ENCODE measurements at places on chromosomes 4 and X.

- DNase-seq = no peak
Observed at GRCh38 chrX:16722481-16722880, 3.1 kb downstream of the SYAP1 start.

- no peak for DNase-seq
Observed at GRCh38 chrX:75625232-75625631, 102.4 kb upstream of the ZDHHC15 start.

GRCh38 chr4:40190465-40190864 lies 6.4 kb upstream of the RHOH start:
- DNase-seq = no peak

DNA sequence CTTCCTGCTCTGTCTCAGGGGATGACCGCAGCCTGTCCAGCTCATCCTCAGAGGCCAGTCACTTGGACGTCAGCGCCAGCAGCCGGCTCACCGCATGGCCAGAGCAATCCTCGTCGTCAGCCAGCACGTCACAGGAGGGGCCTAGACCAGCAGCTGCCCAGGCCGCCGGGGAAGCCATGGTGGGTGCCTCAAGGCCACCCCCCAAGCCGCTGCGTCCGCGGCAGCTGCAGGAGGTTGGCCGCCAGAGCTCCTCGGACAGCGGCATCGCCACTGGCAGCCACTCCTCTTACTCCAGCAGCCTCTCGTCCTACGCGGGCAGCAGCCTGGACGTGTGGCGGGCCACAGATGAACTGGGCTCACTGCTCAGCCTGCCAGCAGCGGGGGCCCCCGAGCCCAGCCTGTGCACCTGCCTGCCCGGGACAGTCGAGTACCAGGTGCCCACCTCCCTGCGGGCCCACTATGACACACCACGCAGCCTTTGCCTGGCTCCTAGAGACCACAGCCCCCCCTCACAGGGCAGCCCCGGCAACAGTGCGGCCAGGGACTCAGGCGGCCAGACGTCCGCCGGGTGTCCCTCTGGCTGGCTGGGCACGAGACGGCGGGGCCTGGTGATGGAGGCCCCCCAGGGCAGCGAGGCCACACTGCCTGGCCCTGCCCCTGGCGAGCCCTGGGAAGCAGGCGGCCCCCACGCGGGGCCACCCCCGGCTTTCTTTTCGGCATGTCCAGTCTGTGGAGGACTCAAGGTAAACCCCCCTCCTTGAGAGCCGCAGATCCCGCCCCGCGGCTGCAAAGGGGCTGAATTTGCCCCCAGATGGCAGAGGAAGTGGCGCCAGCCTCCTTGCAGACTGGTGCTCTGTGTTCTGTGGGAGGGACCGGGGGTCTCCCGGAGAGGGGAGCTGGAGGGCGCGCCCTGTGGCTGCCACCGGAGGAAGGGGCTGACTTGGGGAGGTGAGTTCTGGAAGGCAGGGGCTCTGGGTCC lies 29.9 kb downstream of the DOK7 start:
- DNase-seq = no peak

DNA sequence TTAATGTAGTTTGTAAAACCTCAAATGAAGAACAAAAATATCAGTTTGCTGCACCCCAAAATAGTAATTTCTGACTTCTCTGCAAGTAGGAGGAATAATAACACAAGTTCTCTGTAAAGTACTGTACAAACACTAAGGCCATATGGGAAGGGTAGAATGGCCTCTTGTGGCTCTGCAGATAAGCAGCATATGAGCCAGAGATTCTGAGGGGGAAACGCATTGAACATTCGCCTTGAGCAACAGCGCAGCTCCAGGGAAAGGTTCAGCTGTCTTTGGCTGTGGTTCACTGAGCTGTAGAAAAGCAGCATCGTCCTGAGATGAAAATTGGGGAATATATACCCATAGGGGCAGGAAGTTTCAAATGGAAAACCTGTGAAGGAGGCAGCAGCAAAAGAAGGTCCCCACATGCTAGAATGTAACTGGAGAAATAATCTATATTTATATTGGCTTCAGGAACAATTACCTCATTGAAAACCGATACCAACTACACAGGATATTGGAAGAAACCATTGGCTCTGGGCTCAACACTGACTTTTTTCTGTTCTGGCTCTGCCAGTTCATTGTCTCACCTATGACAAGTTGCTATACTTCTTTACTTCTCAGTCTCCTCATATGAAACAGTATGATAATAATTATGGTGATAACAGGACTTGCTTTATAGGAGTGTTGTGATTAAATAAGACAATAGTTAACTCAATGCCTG lies 357.6 kb upstream of the CPEB2 start:
- no peak for DNase-seq

DNA sequence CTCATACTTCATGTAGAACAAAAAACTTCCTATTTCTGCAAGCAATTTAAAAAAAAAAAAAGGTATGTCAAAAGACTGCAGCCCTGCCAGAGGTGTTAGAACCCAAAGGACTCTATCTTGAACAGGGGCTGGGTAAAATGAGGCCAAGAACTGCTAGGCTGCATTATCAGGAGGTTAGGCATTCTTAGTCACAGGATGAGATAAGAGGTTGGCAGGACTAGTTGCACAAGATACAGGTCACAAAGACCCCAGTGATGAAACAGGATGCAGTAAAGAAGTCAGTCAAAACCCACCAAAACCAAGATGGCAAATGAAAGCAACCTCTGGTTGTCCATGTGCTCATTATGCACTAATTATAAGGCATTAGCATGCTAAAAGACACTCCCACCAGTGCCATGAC lies 104.1 kb downstream of the ANOS1 start:
- no peak for DNase-seq

- DNase-seq = no peak
Observed at GRCh38 chr4:176507845-176508533, 188.2 kb downstream of the SPCS3 start.

GRCh38 chr4:25817059-25817681 lies 45.6 kb downstream of the SEL1L3 start:
- no peak for DNase-seq

- no peak for DNase-seq
Observed at GRCh38 chr4:147639388-147639787, 22.2 kb downstream of the TMEM184C start.

DNA sequence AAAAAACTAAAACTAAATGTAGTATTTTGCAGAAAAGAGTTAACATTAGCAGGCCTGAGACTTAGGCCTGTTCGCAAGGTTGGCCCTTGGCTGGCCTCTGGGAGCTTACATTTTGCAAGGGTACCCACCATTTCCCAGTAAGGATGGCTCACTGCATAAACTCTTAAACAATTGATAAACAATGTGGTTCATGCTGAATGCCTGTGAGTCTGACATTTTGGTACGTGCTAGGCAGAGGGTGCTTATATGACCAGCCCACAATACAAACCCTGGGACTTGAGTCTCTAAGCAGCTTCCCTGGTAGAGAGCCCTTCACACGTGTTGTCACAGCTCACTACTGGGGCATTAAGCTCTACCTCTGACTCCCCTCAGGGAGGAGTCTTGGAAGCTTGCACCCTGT lies 7.4 kb downstream of the PRPS2 start:
- DNase-seq = no peak

- DNase-seq = no peak
Observed at GRCh38 chrX:39527025-39527424, 570.7 kb downstream of the BCOR start.

GRCh38 chr4:160370046-160370445 lies 1267.2 kb downstream of the RAPGEF2 start:
- DNase-seq = no peak

DNA sequence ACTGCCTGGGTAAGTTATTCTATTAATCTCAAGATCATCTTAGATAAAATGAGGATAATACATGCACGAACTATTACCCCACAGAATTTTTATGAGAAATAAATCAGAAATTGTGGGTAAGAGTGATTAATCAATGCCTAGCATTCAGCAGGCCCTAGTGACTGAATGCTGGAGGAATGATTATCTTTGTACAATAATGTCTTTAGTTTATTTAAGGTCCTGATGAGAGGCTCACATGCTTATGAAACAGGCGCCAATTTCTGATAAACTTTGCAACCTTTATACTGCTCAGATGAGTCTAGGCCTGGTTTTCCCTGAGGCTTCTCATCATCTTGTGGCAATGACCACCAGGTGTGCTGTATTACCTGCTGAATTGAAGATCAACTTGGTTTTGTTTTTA lies 27.8 kb upstream of the BMP2K start:
- no peak for DNase-seq

DNA sequence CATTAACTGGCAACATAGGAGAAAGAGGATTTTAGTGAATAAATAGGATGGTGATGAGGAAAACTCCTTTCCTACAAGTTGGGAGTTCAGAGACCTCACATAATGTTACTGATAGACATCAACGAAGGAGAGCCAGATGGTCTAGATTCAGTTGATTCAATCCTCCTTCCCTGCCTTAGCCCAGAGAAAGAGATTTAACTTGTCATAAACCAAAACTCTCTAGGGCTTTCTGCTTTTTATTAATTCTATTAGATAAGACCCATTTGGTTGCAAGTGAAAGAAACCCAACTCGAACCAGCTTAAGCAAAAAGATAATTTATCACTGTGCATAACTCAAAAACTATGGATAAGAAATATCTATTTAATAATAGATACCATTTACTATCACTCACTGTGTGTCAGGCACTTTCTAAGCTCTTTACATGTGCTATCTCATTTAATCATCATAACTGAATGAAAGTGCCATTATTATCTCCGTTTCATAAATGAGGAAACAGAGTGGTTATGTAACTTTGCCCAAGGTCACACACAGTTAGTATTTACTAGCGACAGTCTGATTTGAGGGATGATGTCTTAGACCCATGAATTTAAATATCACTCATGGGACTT lies 4.3 kb upstream of the UNC5C start:
- no peak for DNase-seq

GRCh38 chrX:18410038-18410437 lies 15.4 kb upstream of the CDKL5 start:
- DNase-seq = no peak

- no peak for DNase-seq
Observed at GRCh38 chr4:164252286-164252685, 501.6 kb upstream of the SMIM31 start.

DNA sequence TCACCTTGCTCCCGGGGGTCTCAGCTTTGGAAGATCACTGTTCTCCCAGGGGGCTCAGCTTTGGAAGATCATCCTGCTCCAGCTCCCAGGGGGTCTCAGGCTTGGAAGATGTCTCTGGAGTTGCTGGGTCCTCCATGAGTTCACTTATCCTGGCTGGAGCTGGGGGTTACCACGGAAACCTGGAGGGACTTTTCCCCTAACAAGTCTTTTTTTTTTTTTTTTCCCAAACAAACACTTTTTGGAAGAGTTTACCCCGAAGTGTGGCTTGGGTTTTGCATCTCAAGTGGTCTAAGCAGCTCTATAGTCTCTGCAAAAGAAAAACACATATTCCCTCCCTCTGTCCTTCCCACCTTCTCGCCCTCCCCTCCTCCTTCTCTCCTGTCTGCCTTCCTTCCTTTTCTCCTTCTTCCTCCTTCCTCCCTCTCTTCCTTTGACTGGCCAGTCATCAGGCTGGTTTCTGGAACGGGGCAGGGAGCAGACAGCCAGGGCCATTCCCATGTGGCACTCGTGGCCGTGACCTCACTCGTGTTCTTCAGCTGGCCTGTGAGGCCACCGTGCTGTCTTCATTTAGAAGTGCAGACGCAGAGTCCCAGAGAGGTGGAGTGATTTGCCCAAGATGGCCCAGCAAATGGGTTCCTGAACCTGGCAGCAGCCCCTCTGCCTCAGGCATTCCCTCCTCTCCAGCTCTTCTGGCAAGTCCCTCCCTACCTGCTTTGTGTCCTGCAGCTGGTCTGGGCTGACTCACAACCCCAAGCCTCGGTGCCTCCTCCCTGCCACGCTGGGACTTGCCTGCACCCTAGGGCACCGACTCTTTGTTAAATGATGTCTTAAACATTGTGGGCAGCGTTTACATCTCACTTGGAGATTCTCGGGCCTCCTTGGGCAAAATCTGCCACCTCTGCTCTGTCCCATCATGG lies 25.9 kb upstream of the HMX1 start:
- no peak for DNase-seq

GRCh38 chr4:101199507-101200285 lies 147.6 kb downstream of the PPP3CA start:
- DNase-seq = no peak

DNA sequence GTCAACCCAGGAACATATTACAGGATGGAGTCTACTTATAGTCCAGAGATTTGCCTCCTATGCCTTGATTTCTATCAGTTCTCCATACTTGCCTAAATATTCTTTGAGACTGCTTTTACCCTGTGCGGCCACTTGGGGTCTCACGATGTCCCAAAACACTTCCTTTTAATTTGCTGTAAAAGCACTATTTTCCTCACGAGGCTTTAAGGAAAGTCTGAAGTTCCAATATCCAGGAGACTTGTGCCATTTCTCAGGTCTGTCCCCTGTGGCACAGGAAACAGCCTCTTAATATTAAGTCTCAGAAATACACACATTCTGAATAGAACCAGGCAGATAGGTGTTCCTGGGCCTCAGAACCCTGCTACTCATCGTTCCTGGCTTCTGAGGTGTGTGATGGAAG lies 142.9 kb downstream of the TMEM164 start:
- DNase-seq = peak; percentile 15

DNA sequence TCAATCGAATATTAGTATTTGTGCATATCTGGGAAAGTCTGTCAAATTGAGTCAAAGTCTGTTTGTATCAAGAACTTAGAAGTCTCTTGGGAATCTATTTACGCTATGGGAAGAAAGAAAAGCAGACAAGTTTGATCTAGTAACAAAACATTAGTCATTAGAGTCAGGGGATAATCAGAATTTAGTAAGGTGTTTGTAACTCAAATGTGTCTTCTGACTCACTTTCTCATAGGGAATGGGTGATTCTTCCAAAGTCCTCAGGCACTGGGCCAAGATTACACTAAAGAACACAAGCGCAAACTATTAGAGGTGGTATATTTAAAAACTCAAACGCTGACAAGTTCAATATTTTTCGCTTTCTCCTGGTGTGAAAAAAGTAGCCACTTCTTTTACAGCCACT lies 926.5 kb downstream of the PDHA2 start:
- DNase-seq = no peak

GRCh38 chrX:48937054-48937907 lies 18.5 kb upstream of the PIM2 start:
- DNase-seq = peak; percentile 68

- DNase-seq = peak; percentile 4
Observed at GRCh38 chr4:80125252-80126177, 52.5 kb upstream of the ANTXR2 start.

GRCh38 chr4:101345596-101346350 lies 1.6 kb downstream of the PPP3CA start:
- DNase-seq = peak; percentile 75

- DNase-seq = no peak
Observed at GRCh38 chr4:140688711-140689598, 67.2 kb downstream of the TBC1D9 start.

DNA sequence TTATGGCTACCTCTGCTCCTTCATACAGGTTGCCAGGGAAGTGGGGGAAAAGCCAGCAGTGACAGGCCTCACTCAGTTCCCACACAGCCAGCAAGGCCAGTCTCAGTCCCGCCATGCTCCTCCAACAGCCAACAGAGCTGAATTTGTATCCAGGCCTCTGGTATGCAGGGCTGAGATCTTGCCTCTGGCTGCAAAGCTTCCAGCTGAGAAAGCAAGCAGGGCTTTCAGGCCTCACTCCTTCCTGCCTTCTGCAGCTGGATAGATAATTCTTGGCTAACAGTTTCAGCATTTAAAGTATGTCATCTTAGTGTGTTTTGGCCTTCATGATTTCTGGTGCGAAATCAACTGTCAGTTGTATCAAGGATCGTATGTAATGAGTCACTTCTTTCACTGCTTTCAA lies 103.6 kb downstream of the GNL3L start:
- no peak for DNase-seq

All from GM20000 (cell line).